Fibroblast of mammary gland (primary cell): ENCODE measurements at places on chromosomes 1 and 21.
A peak's percentile ranks its signal among the peaks of the same experiment; 100 is the strongest.

DNA sequence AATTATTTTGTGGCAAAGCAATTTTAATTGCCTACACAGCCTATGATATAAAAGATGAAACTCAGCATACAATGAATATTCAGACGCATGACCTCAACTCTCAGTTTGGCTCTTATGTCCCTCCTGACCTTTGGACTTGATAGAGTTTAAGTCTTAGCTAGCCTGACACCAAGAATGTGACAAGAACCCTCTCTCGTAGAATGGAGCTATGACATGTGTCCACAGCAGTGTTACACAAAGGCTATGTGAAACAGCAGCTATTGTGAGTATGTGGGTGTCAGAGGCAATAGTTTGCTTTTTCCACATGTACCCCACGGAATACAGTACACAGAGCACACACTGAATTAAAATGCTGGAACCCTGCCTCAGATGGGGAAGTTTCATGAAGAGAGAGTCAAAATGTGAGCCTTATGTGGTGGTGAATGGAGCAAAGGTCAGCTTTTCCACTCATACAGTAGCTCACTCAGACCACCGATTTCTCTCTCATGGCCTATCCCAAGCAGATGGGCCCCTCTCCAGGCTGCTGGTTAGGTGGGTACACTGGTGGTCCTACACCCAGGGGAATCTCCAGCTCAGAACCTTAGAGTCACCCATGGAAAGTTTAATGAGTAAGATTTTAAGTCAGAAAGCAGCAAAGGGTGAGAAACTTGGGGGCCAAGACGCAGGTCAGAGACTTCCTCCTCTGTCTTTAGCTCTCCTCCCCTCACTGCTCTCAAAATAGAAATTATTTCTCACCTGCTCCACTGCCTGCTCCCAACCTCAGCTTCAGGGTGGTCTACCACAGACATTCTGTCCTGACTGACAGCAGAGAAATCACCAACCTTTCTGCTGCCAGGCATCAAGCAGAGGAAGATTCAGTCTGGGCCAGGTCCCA is 10.1 kb upstream of the XCL2 start:
- DNase-seq, result no peak

DNA sequence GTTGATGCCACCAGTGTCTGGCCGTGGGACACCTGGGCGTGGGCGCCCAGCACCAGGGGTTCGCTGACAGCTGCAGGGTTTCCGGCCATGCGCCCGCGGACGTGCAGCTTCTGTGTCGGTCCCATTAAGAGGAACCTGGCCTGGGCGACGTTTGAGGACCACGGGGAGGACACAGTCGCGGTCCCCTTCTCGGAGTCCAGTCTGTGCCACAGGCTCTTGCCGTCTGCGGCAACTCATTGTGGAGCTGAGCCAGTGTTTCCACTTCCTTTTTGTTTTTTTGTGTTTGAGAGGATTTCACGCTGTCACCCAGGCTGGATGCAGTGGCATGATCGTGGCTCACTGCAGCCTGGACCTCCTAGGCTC is 1.6 kb upstream of the C1orf159 start:
- no peak for DNase-seq

GRCh38 chr1:237799762-237800474 is 90.8 kb downstream of the ZP4 start:
- DNase-seq, result peak; percentile 41

GRCh38 chr21:37532868-37533780 is 166.6 kb downstream of the DYRK1A start:
- DNase-seq, result peak; percentile 59

GRCh38 chr1:31214316-31215064 is 25.2 kb downstream of the NKAIN1 start:
- DNase-seq, result no peak

DNA sequence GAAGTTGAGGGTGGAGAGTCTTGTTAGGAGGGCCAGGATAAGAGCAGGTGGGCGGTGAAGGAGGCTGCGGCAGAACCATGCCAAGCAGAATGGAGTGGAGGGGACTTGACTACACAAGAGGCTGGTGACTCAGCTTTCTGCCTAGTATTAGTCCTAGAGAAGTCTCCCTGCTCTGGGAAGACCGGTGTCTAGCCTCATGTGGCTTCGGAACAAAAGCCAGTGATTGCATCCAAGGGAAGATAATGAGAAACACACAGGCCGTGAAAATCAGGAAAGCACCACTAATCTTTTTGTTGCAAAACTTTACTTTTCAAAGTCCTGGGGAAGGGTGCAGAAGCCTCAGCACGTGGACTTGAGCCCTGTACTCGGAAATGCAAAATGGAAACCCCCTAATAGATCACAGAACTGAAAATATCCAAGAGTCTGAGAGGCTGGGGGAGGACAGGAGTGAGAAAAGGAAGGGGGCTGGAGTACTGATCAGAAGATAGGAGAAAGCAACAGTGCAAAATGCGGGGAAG is 31.4 kb downstream of the DDR2 start:
- peak; percentile 97 for DNase-seq

- no peak for DNase-seq
Observed at GRCh38 chr1:37513795-37514349, 694 bp downstream of the MEAF6 start.

DNA sequence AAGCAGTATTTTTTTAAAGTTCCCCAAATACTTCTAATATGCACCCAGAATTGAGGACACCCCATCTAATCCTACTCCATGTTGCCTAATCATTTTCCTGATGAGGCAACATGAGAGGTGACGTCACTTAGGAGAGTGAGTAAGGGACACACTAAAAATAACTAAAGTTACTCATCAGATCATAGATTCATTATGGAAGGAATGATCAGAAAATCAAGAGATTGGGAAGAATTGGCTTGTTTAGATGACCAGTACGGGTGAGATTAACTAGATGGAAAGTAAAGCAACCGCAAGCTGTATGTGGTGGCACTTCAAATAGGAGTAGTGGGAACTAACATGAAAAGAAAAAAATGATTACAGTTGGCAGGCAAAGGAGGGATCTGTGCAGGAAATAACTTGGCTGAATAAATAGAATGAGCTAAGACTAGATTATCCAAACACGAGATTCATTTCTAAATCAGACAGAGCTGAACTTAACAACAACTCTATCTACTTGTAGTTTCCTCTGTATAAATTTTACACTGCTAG is 61.4 kb upstream of the CXADR start:
- DNase-seq, result peak; percentile 91

- DNase-seq, result peak; percentile 64
Observed at GRCh38 chr1:233790662-233791371, 113.7 kb upstream of the SLC35F3 start.

GRCh38 chr21:46226920-46227599 is 1.5 kb downstream of the LSS start:
- DNase-seq, result peak; percentile 67

- DNase-seq, result no peak
Observed at GRCh38 chr1:39940980-39941871, 13.7 kb upstream of the MFSD2A start.
